ENCODE measurements at places on chromosomes 5 and 9.

DNA sequence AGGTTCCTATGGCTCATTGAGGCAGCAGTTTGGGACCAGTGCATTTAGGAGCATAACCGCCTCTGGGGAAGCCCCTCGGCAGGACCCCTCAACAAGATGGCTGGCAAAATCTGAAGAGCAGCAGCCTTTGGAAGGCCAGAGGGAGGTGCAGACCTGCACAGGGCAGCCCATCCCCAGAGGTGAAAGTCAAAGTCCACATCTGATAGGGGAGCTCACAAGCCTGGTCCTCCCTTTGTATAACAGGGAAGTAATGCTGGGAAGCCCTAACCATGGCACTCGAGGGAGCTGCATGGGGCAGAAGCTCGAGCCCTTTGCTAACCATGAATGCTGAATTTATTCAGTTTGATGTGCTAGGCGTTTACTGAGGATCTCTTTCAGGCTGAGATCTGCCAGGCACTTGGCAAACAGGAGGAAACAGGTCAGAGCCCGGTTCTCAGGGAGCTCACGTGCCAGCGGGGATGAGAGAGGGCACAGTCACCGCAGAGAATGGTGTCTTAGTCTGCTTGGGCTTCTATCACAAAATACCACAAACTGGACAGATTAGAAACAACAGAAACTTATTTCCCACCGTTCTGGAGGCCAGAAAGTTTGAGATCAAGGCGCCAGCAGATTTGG lies 114.1 kb downstream of the GABBR2 start:
- no peak for DNase-seq

GRCh38 chr5:145859453-145859852 lies 13.4 kb downstream of the GRXCR2 start:
- no peak for DNase-seq

DNA sequence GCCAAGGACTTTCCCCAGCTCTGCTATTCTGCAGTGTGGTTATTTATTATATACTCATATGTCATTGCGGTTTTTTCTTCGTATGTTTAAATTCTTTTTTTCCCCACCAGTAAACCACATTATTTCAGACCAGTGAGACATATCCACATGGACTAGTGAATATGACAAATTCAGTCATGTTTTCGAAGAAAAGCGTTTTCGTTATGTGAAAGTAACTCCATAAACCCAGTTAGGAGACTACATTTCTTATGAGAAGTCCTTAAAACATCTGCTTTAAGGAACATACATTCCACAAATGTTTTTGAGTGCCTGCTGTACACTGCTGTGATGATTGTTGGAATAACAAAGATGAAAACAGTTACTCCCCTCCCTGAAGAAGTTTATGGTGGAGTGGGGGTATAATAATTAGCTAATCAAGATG lies 591.8 kb upstream of the CLINT1 start:
- DNase-seq, result no peak

DNA sequence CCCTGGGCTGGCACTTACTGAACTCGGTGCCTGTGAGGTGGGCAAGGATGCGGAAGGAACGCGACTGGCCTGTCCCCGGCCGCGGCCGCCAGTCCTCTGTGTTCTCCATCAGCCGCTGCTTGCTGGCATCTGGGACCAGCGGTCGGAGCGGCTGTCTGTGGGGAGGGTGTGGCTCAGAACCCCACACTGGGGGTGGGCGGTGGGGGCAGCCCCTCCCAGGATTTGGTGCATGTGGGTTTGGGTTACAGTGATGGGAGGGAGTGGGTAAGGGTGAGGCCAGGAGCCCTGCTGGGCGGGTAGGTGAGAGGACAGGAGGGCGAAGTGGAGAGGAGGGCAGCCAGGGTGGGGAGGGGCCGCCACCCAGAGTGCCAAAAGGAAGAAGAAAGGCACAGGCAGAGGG lies 6.4 kb downstream of the PDLIM7 start:
- no peak for DNase-seq

- no peak for DNase-seq
Observed at GRCh38 chr9:122016309-122016708, 76.8 kb downstream of the TTLL11 start.

DNA sequence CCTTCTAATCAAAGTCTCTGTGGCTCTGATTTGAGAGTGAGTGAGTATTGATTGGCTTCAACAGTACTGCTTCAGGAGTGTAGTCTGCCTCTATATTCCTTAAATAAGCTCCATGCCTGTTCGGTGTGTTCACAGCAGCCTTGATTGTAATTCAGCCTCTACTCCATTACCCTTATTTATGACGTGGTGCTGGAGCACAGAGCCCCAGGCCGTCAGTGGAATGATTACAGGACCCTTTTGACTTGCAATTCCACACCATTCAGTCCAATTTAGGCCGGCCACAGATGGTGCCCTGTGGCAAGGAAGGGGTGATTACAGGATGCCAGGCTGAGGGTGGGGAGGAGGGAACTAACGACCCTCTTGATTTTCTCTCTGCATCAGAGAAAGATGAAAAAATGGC lies 110.3 kb downstream of the ASTN2 start:
- no peak for DNase-seq

DNA sequence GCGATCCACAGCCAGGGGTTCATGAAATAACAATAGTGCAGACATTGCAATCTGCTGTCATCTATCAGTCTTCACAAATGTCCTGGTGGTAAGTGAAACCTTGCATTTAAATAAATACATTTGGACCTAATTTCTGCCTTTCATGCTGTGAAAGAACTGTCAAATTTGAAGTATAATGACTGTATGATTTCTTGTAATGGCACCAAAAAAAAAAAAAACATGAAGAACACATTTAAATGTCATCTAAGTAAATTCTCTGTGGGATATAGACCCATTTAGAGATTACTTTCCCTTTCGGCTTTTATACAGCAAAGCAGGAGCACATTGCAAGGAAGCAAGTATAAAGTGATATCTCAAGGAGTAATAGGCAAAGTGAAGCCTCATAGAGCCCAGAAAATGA lies 431.5 kb upstream of the SGCD start:
- DNase-seq, result no peak

DNA sequence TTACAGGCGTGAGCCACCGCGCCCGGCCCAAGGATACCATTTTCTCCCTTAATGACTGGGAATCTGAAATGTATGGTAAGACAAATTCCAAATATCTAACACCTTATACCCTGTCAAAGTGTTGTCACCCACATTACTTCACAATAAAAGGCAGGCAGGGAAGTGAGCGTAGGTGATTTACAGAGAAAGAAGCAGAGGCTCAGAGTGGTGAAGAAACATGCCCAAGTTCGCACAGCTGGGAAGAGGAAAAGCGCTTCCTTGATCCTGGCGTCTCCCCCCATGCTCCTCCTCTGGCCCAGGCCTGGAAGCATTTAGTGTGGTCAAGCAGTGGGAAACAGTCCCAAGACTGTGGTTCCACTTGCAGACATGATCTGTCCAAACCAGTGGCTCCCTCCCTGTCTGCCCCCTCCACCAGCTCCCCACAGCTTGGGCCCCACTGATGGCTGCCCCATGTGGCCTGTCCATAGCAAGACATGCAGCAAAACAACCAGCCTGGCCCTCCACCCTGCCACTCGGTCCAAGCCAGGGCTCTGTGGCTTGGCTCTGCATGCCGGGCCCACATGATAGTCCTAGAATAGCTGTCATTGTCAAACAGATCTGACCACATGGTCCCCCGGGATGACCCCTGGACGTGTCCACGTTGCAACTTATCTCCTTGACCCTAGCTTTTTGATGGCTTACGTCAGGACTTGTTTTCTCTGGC lies 107.2 kb downstream of the TTLL11 start:
- DNase-seq, result peak; percentile 94

DNA sequence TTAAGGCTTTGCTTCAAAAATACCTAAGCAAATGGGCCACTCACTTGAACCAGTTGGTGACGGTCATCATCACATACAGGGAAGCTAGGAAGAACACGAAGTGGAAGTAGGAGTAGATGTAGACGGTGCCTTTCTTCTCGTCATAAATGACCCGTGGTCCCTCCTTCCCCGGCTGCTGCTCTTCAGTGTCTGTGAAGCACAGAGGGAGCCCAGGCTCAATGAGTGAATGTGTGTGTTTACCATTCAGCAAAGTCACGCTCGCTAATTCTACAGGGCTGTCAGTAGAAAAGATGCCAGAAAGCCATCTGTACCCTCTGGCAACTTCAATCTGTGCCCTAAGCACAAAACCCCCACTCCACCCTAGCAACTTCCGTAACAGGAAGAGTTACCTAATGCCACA lies 109.8 kb downstream of the SERINC5 start:
- no peak for DNase-seq

DNA sequence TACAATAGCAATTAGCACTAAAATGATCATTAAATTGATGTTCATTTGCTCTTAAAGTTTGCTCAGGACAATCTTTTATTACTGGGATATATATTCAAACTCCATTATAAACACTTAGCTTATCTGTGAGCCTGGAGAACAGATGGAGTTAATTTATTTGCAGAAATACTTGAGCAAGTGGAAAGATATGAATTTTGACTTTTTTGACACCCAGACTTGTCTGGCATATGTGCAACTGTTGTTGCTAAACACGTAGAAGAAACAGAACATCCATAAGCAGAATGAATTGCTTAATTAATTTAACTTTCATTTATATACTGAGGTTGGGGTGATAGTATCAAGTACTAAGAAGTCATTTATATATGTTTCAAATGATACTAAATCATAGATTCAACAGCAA lies 820.7 kb upstream of the TYRP1 start:
- DNase-seq, result no peak

GRCh38 chr5:169850409-169850808 lies 129.9 kb downstream of the INSYN2B start:
- no peak for DNase-seq

- peak; percentile 84 for DNase-seq
Observed at GRCh38 chr5:150141544-150142184, 14.0 kb downstream of the PDGFRB start.

GRCh38 chr9:91131433-91131839 lies 230.3 kb downstream of the AUH start:
- DNase-seq, result peak; percentile 98

GRCh38 chr5:31213705-31214121 lies 20.2 kb downstream of the CDH6 start:
- DNase-seq, result no peak

DNA sequence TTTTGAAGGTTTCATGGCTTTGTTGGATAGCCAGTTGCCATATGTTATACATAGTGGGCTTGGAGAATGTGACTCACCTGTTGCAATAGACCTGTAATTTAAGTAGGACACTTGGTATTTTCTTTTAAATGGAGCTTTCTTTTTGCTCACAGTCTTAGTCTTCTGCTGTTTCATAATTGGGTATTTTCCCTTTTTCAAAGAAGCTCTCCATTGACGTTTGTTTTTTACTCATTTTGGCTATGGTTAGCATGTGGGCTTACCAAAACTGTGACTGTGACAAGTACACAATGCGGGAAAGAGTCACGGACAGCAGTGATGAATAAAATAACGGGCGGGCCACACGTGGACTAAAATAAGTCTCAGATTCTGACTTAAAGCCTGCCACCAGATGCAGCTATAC lies 23.2 kb upstream of the RNF20 start:
- DNase-seq, result no peak

GRCh38 chr5:114417519-114417918 lies 55.6 kb downstream of the KCNN2 start:
- DNase-seq, result no peak

GRCh38 chr9:19624519-19624918 lies 164.3 kb downstream of the SLC24A2 start:
- DNase-seq, result no peak

DNA sequence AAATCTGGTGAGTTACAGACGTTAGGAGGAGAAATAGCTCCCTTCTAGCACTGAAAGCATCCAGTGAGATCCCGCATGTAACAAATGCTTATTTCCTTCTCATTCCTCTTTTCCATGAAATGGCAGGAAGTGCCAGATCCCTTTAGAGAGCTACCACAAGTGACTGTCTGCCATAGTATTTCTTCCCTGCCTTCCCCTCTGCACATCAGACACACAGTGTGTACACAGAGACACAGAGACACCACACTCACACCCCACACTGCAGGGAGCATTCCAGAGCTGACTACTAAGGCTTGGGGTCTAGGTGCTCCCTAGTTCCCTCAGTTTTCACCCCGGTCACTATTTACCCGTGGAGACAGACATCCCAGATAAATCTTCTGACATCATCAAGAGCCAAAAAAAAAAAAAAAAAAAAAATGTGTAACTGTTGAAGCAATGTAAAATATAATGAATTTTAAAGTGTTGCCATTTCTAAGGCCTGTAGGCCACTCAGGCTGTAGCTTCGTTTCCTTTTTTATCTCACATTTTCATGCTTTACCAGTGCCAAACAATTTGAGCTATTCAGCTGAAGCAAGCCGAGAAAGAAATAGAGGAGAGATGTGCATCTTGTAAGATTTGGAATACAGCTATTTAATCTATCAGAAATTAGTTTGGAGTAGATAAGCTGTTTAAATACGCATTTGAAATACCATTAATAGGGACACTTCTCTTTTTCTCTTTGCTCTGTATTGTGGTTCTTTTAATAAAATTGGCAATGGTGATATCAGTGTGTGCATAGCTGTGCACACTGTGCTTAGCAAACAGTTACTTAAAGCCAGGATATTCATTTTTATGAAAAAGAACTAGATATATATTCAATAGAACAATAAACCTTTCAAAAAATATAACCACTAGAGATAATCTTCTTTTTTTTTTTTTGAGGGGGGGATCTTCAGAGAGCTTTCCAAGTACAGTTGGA lies 405.5 kb downstream of the PDE4D start:
- no peak for DNase-seq

GRCh38 chr9:125202846-125203618 lies 2.7 kb downstream of the RABEPK start:
- peak; percentile 31 for DNase-seq

- DNase-seq, result no peak
Observed at GRCh38 chr9:103078581-103078980, 83.4 kb downstream of the CYLC2 start.

- DNase-seq, result peak; percentile 51
Observed at GRCh38 chr5:153974131-153974812, 64.4 kb downstream of the FAM114A2 start.

- DNase-seq, result no peak
Observed at GRCh38 chr9:75226403-75227139, 138.3 kb downstream of the OSTF1 start.

DNA sequence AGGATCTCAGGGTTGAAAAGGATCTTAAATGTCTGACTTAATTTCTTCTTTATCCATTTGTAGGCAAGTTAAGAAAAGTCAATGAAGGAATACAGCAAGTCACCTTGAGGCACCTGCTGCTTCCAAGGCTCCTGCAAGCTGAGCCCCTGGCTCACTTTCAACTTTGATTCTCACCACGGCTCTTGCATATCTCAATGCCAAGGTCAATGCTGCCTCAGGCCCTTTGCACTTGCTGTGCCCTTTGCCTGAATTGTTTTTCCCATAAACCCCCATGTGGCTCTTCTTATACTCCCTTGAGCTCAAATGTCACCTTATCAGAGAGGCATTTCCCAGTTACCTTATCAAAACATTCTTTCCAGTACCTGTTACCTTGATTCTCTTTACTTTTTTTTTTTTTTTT lies 144.3 kb upstream of the RAPGEF1 start:
- DNase-seq, result no peak

DNA sequence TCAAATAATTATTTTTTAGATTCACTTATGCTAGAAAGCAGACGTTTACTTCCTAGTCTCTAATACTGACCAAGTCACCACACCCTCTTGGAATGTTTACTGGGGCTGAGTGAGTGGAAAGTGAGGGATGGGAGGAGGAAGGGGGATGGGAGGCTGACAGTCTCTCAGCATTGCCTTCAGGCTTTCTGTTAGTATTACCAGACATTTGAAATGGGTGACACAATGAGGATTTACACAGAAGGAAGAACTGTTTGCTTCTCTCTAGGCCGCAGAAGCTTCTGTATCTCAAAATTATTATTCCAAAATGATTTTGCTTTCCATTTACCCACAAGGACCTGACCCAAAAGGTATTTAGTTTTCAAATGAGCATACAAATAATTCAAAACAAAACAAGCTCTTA lies 232.8 kb upstream of the ZNF608 start:
- DNase-seq, result no peak

GRCh38 chr5:136605638-136606037 lies 240.3 kb upstream of the TRPC7 start:
- DNase-seq, result no peak
